Psoas muscle (tissue), 8 donors: ENCODE measurements at places on chromosomes 13 and 19. TPM values are rescaled to one million over a fixed set of nuclear protein-coding genes. Genes with fewer than 3 reads are reported as not detected.

DNA sequence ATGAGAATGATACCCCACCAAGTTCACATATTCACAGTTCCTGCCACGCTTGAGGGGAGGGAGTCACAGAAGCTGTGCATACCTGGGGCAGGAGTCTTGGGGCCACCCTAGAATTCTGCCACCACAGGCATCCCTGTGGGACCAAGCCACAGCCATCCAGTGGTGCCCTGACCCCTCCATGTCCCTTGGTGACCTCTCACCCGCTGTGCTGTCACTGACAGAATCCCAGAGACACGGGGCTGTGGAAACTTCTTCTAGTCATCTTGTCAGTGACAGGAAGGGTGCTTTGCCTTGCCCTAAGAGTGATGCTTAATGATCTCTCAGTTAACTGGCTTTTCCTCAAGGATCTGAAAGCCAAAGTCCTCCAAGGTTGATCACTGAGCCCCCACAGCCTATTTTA, 58.4 kb upstream of the UQCRFS1 start:
- DNase-seq, result no peak

- DNase-seq, result peak; percentile 86
These were observed 41.9 kb downstream of the CERS4 start for GRCh38 chr19:8251025-8251472.

DNA sequence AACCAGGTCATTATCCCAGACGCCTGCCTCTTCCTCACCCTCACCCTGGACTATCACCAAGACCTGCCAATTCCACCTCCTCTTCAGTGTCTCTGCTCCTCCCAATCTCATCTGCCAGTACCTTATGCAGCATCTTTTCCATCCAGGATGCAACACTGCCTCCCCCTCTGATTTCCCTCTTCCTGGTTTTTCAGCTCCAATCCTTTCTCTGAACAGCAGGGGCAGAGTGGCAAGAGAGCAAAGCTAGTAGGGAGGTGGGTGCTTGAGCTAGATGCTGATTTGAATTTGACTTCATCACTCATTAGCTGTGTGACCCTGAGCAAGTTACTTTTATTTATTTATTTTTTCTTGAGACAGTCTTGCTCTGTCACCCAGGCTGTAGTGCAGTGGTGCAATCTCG, 25.6 kb upstream of the CABP5 start:
- no peak for DNase-seq

DNA sequence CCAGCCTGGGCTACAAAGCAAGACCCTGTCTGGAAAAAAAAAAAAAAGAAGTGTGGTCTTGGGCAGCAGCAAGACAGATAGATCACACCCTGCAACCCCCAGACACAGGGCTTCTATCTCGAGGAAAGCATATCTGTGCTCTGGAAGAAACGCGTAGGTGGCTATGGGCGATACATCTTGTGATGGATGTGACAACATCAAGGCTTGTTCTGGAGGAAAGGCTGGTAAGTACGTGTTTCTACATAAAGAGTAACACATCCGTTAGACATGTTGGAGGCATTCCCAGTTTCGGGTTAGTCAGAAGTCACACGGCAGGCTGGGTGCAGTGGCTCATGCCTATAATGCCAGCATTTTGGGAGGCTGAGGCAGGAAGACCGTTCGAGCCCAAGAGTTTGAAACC, 6.6 kb upstream of the DHDH start:
- peak; percentile 51 for DNase-seq

- DNase-seq, result no peak
These were observed 140.4 kb downstream of the TEX29 start for GRCh38 chr13:111460548-111461444.

DNA sequence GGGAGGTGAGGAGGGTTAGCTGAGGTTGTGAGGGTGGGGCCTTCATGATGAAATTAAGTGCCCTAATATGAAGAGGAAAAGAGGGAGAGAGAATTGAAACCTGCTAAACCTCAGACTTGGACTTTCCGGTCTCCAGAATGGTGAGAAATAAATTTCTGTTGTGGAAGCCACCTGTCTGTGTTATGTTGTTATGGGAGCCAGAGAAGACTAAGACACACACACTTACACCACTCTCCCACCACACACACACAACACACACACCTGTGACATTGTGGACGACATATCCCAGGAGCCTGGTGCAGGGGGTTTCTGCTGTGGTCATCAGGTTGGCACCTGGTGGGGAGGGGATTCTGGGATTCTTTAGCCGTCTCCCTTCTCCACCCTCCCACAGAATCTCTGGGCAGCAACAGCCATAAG, 14.0 kb downstream of the KLK4 start:
- DNase-seq, result no peak

GRCh38 chr19:49937750-49938381, 8.6 kb upstream of the NUP62 start:
- DNase-seq, result peak; percentile 88

- DNase-seq, result no peak
These were observed 126.4 kb downstream of the SPRY2 start for GRCh38 chr13:80214521-80214991.

DNA sequence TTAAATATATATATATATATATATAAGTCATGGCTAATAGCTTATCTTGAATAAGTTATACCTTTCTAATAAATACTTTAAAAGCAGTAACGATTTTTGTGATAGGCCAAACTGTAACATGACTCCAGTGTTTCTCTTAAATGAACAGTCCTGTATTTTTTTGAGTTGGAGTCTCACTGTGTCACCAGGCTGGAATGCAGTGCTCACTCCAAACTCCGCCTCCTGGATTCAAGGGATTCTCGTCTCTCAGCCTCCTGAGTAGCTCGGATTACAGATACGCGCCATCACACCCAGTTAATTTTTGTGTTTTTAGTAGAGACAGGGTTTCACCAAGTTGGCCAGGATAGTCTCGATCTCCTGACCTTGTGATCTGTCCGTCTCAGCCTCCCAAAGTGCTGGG, 814.2 kb upstream of the SLITRK5 start:
- no peak for DNase-seq

DNA sequence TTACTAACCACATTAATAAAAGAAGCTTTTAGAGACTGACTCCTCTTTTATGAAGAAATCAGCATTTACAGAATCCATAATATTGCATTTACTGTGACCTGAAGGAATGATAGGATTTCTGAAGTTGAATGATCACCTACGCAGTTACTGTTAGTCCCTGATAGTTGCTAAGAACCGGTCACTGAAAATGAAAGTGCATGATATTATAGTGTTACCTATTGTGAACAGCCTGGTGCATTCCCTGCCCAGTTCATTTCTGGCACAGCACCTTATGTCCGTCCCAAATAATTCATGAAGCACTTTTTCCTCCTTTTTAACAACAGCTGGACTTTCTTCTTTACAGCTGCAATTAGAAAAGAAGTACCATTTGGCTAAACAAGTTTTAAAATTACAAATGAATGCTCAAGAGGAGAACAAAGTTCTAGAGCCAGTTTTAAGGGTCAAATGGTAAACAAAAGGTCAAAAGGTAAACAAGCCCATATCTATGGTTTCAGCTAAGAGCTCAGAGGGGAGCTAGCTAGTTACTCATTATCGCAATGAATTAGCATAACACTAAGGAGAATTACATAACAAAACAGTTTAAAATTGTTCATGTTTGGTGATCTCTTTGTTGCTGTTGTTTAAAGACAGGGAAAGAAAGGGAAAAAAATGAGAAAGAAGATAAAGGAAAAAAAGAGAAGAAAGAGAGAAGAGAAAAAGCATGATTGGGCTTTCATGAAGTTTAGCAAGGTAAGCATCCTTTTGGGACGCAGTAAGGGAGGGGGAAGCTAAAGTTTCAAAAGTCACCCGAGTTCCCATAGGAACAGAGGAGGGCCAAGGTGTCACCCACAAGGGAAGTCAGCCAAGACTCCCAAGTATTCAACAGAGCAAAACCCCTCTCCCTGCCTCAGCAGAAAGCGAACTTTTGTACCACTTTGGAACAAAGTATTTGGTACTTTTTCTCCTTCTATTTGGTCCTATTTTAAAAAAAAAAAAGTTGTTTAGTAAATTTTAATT, 50.2 kb downstream of the FLT3 start:
- DNase-seq, result no peak

GRCh38 chr19:6242677-6243076, 37.1 kb downstream of the MLLT1 start:
- no peak for DNase-seq

DNA sequence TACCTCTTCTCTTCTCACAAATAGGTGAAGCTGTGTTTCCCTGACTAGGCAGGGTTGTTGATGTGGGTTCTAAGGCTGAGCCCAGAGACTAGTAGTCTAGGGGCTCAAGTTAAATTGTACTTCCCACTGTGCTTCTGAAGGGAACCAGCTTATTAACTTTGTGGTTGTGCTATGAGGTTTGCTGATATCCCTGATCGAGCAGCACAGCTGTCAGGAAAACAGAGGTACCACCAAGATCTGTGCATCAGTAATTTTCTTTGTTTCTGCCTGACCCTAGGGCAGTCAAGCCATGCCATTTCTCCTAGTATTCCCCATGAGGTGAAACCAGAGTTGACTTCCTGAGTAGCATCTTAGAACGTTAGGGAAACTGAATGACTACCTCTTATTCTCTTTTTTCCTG, 853.8 kb upstream of the MIR17HG start:
- DNase-seq, result no peak

- no peak for DNase-seq
These were observed 317.5 kb downstream of the KLF12 start for GRCh38 chr13:73816702-73817101.

DNA sequence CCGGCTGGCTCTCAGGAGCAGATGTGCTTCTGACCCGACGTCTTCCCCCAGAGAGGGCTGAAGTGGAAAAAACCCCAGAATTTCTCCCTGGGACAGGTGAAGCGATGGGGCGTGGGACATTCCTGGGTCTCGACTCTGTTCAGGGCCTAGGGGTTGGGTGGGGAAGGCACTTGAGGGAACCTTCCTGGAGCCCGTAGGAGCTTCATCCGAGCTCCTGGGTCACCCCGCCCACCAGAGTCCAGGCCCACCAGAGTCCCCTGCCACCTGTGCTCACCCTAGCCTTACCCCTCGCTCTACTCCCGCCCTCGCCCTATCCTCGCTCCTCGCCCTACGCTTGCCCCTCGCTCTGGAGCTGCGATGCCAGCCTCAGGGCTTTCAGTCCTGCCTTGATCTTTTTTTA, 23.2 kb downstream of the EPN1 start:
- DNase-seq, result no peak

DNA sequence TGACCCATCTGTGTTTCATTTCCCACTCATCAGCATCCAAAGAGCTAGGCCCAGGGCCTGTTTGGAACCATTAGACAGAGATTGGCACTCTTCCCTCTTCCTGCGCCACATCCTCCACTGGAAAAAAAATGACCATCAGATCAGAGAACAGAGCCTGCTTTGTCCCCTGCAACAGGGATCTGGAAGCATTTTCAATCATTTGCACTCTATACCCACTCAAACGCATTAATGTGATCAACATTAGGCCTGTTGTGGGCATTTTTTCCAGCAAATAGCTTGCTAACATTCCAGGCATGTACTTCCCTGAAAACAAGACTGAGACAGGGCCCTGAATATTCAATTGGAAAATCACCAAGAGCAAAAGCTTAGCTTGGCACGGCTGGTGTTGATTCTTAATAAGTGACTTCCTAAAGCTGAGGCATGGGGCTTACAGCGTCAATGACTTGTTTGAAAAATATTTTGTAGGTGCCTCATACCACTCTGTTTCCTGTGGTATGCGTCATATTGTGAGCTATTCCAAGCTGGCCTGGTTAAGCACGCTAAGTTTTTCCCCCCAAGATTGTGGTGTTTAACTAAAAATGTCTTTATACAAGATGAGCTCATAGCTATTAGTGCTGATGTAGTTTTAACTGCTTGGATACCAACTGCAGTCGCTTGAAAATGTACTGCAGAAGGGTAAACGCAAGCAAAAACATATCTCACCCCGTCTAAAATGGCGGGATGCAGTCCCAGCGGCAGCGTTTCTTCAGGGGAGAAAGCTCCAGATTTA, 404.4 kb downstream of the SPRY2 start:
- DNase-seq, result no peak

DNA sequence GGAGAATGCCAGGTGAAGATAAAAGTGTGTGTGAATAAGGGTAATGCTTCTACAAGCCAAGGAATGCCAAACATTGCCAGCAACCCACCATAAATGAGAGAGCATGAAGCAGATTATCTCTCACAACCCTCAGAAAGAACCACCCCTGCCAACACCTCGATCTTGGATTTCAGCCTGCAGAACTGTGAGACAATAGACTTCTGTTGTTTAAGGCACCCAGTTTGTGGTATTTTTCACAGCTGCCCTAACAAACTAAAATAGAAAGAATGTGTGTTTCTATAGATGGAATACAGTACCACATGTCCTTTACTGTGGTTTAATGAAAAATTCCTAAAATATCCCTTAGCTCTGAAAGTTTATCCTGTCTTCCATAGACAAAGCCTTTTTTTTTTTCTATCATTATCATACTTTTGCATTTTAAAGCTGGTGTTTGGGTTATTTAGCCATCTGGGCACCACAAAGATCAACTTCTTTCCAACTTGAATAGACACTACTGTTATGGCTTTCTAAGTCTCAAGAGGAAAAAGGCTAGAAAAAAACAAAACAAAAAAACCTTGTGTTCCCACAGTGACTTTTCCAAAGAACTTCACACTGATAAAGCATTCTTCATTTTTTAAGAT, 505.6 kb downstream of the KCTD12 start:
- DNase-seq, result no peak

- DNase-seq, result no peak
These were observed 14.7 kb downstream of the REXO1 start for GRCh38 chr19:1833540-1833939.

DNA sequence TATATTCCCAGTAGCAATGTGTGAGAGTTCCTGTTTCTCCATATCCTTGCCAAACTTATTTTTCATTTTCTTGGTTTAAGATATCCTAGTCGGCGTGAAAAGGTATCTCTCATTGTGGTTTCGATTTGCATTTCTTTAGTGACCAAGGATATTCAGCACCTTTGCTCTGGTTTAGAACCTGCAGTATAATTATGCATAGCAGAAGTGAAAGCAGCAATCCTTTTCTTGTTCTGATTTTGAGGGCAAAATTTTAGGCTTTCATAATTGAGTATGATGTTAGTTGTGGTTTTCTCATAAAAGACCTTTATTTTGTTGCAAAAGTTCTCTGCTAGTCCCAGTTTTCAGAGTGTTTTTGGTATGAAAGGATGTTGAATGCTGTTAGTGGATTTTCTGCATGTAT, 491.0 kb downstream of the FGF9 start:
- no peak for DNase-seq

DNA sequence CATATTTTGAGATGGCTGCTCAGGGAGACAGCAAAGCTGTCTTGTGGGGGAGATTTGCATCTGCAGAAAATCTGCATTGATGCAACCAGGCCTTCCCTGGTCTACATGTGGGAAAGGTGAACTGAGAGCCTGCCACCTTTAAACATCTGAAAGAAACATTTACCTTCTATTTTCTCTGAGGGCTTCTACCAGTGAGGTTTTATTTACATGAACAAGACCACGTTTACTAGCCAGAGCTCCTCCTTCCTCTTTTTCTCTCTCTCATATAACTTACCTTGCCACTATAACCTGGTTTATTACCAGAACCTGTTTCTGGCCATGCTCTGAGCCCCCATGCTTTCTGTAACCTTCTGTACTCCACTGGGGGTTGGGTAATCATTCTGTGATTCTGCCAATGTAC, 14.4 kb upstream of the RUBCNL start:
- no peak for DNase-seq

- peak; percentile 49 for DNase-seq
These were observed 11.6 kb upstream of the CLDN10 start for GRCh38 chr13:95540888-95541287.

GRCh38 chr19:36898422-36898821, 17.7 kb downstream of the ZNF829 start:
- DNase-seq, result no peak

Gene KCNJ14
- 0.65 TPM for total RNA-seq

Gene SLC17A7
- total RNA-seq, result 1.8 TPM

Gene PRODH2
- total RNA-seq, result not detected

Gene ARHGEF1
- total RNA-seq, result 15.8 TPM

Gene ZNF599
- 3.8 TPM for total RNA-seq

Gene RGCC
- 10.1 TPM for total RNA-seq
